Activated CD4-positive, alpha-beta T cell treated with anti-CD3 and anti-CD28 coated beads, Interleukin-2, amount 10 ng/mL, durations not matched to agents 24 days and 14 days (primary cell): ENCODE measurements at places on chromosomes 1 and 21. TPM values are rescaled to one million over a fixed set of nuclear protein-coding genes. Genes with fewer than 3 reads are reported as not detected.

DNA sequence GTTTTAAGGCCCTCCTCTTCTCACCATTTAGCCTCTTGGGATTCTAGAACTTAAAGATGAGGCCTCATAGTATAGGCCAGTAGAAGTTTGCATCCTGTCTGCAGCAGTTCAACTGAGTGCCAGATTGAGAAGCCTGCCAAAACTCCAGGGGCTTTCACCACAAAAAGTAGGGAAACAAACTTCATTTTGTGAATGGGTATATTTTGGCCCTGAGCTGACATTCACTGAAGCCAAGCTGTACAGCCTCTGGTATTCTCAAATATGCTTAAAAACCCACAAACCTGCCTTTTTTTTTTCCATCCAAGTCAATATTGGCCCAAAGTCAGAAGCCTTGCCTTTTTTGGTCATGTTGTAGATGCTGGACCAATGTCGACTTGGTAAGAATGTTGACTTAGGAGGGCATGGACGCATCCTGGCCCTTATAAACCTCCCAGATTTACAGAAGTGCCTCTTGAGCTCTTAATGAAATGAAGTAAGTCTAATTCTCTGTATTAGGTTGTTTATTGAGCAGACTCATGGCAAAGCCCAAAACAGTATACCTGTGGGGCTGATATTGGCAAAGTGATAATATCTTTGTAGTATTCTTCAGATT, 337.5 kb downstream of the CHRM3 start:
- no peak overlapping the region for H3K4me3 ChIP-seq
- H3K27me3 ChIP-seq = no peaks in the 10 kb centered on the region
- H3K27ac ChIP-seq = no peak overlapping the region

TEX50 gene
- not detected in 2 replicates for total RNA-seq

GRCh38 chr1:204348722-204349121, 11.0 kb downstream of the PLEKHA6 start:
- peaks cover 3% of the 10 kb centered on the region for H3K4me1 ChIP-seq
- no peaks in the 10 kb centered on the region for H3K36me3 ChIP-seq
- no peak for DNase-seq
- no peak overlapping the region for H3K4me3 ChIP-seq

ACTA1 gene
- total RNA-seq = not detected in 2 replicates

DNA sequence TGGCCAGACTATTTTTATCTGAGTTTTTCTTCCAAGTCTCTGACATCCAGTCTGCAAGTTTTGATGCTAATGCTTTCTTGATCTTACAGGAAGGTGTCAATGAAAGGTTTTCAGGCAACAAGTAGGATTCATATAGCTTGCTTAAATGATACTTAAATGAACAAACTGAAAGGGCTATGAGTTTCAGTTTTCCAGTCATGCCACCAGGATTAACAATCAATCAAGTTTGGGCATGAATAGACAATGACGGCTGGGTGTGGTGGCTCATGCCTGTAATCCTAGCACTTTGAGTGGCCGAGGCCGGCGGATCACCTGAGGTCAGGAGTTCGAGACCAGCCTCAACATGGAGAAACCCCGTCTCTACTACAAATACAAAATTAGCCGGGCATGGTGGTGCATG, 34.3 kb upstream of the SLC16A1 start:
- no peak overlapping the region for H3K4me3 ChIP-seq
- H3K4me1 ChIP-seq = no peaks in the 10 kb centered on the region
- DNase-seq = no peak
- H3K36me3 ChIP-seq = peaks cover 5% of the 10 kb centered on the region
- no peaks in the 10 kb centered on the region for H3K27me3 ChIP-seq
- H3K27ac ChIP-seq = no peak overlapping the region

GRCh38 chr1:28895896-28896608, 18.3 kb upstream of the EPB41 start:
- H3K27me3 ChIP-seq = no peaks in the 10 kb centered on the region
- DNase-seq = no peak
- peaks cover 26% of the 10 kb centered on the region for H3K4me1 ChIP-seq
- H3K36me3 ChIP-seq = peaks cover 25% of the 10 kb centered on the region
- no peak overlapping the region for H3K4me3 ChIP-seq

CFHR2 gene
- 0.37 TPM in 1 of 2 replicates, not detected in the other for total RNA-seq

CSF3R gene
- 0.07 and 0.16 TPM in 2 replicates for total RNA-seq

GRCh38 chr21:42469272-42469671, 26.8 kb downstream of the RSPH1 start:
- no peak overlapping the region for H3K4me3 ChIP-seq
- H3K27me3 ChIP-seq = peaks cover 5% of the 10 kb centered on the region
- no peak for DNase-seq
- H3K27ac ChIP-seq = no peak overlapping the region
- H3K4me1 ChIP-seq = peaks cover 28% of the 10 kb centered on the region
- H3K36me3 ChIP-seq = no peaks in the 10 kb centered on the region

SPRR5 gene
- not detected in 2 replicates for total RNA-seq

LEFTY1 gene
- total RNA-seq = not detected in 2 replicates

GRCh38 chr1:208793861-208794345, 549.7 kb upstream of the PLXNA2 start:
- no peak for DNase-seq
- no peak overlapping the region for H3K27ac ChIP-seq
- H3K36me3 ChIP-seq = no peaks in the 10 kb centered on the region
- H3K4me1 ChIP-seq = no peaks in the 10 kb centered on the region

GRCh38 chr1:198701250-198701649, 62.4 kb downstream of the PTPRC start:
- H3K36me3 ChIP-seq = peaks cover 83% of the 10 kb centered on the region
- H3K4me3 ChIP-seq = no peak overlapping the region
- no peaks in the 10 kb centered on the region for H3K27me3 ChIP-seq
- no peak for DNase-seq
- peaks cover 72% of the 10 kb centered on the region for H3K4me1 ChIP-seq

DNA sequence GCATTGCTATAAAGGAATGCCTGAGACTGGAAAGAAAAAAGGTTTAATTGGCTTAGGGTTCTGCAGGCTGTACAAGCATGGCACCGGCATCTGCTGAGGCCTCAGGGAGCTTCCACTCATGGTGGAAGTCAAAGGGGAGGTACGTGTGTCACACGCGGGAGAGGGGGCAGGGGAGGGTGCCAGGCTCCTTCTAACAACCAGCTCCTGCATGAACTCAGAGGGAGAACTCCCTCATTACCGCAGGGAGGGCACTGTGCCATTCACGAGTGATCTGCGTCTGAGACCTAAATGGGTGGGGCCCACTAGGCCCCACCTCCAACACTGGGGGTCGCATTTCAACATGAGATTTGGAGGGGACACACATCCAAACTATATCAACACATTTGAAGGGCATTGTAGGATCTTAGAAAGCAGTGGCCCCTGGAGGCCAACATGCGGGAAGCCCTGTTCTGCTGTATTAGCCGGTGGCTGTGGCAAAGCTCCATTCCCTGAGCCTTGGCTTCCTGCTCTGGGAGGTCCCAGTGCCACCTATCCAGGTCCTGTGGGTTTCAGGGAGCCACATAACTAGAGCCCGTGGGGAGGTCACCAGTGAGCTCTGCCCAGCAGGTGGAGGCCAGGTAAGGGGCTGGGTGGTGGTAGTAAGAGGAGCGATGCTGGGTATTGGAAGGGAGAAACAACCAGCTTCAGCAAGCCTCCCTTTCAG, 10.0 kb downstream of the WNT3A start:
- no peak overlapping the region for H3K27ac ChIP-seq
- H3K4me1 ChIP-seq = no peaks in the 10 kb centered on the region
- no peak for DNase-seq
- H3K36me3 ChIP-seq = no peaks in the 10 kb centered on the region
- no peaks in the 10 kb centered on the region for H3K27me3 ChIP-seq

- H3K27me3 ChIP-seq = peaks cover 23% of the 10 kb centered on the region
- no peak overlapping the region for H3K27ac ChIP-seq
- no peaks in the 10 kb centered on the region for H3K4me1 ChIP-seq
- H3K36me3 ChIP-seq = no peaks in the 10 kb centered on the region
- no peak for DNase-seq
Measured at GRCh38 chr1:165467706-165468105, 22.8 kb upstream of the RXRG start.

- no peaks in the 10 kb centered on the region for H3K36me3 ChIP-seq
- no peak for DNase-seq
- H3K27ac ChIP-seq = no peak overlapping the region
Measured at GRCh38 chr1:19577561-19577960, 66.5 kb upstream of the NBL1 start.

DNA sequence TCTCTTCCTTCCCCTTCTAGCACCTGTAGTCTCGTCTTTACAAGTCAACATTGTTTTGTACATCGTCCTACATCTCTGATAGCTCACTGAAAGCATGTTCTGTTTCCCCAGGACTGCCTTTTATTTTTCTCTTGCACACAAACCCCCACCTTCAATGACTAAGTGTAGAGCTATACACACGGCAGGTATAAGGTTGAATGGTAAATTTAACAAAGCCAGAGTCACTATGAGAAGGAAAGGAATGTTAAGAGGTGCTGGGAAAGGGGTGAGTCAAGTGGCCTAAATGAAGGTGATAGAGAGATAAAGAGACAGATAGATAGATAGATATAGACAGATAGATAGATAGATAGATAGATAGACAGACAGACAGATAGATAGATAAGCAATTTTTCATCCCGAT, 134.3 kb upstream of the ATP1B1 start:
- no peak for DNase-seq
- H3K27ac ChIP-seq = no peak overlapping the region
- H3K4me3 ChIP-seq = no peak overlapping the region
- H3K4me1 ChIP-seq = no peaks in the 10 kb centered on the region
- no peaks in the 10 kb centered on the region for H3K36me3 ChIP-seq

DNA sequence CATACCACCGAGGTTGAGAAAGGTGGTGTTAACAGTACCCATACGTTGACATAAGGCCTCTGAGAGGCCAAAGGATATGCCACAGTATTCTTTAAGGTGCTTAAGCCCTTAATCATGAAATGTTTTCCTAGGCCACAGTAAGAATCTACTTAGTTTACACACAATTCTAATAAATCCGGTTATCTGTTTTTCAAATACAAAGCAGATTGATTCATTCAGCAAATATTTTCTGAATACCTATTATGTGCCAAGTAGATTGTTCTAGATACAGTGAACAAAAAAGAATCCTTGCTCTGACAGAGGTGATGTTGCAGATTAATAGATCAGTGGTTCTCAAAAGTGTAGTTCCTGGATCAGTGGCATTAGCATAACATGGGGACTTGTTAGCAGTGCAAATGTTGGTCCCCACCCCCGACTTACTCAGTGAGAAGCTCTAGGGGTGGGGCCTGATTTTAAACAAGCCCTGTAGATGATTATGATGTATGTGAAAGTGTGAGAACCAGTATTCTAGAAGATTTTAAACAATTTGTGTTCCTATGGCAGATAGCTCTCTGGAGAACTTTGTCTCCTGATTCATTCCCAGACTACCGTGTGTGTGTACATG, 61.6 kb downstream of the NFIA start:
- H3K27ac ChIP-seq = no peak overlapping the region
- H3K27me3 ChIP-seq = peaks cover 16% of the 10 kb centered on the region
- no peaks in the 10 kb centered on the region for H3K36me3 ChIP-seq

LPAR3 gene
- total RNA-seq = 0.19 and 0.21 TPM in 2 replicates

GRCh38 chr1:93566227-93566626, 115.4 kb downstream of the BCAR3 start:
- H3K4me3 ChIP-seq = no peak overlapping the region
- no peak for DNase-seq
- no peaks in the 10 kb centered on the region for H3K36me3 ChIP-seq
- no peak overlapping the region for H3K27ac ChIP-seq
- H3K4me1 ChIP-seq = no peaks in the 10 kb centered on the region
- peaks cover 2% of the 10 kb centered on the region for H3K27me3 ChIP-seq

- no peak for DNase-seq
- no peaks in the 10 kb centered on the region for H3K36me3 ChIP-seq
- no peak overlapping the region for H3K4me3 ChIP-seq
- H3K27ac ChIP-seq = no peak overlapping the region
Measured at GRCh38 chr1:246157516-246157915, 349.6 kb downstream of the SMYD3 start.
